ENCODE measurements at places on chromosomes 6 and 20.

GRCh38 chr6:157675831-157676230 is 147.2 kb upstream of the SNX9 start:
- DNase-seq = no peak

DNA sequence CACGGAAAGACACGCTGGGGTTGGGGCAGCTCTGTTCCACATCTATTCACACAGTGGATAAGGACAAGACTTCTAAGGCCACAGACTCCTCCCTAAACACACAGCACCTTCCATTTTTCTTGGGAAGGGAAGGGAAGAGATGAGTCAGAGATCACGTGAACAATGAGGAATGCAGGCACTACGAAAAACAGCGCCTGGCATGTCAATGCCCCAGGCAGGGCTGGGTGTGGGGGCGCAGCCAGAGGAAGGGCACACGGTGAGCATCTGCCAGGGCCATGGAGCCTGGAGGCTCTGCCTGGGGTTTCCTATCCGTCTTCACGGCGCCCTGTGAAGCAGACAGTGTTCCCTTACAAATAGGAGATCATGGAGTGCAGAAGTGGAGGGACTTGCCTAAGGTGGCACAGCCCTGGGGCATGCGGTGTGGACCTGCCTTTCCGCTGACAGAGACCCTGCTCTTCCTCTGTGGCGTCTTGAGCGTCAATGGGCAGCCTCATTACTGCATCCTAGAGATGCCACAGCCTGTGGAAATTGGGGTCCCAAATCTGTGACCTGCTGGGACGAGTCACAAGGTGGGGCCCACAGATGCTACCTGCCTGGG is 15.4 kb downstream of the UNC93A start:
- peak; percentile 79 for DNase-seq

DNA sequence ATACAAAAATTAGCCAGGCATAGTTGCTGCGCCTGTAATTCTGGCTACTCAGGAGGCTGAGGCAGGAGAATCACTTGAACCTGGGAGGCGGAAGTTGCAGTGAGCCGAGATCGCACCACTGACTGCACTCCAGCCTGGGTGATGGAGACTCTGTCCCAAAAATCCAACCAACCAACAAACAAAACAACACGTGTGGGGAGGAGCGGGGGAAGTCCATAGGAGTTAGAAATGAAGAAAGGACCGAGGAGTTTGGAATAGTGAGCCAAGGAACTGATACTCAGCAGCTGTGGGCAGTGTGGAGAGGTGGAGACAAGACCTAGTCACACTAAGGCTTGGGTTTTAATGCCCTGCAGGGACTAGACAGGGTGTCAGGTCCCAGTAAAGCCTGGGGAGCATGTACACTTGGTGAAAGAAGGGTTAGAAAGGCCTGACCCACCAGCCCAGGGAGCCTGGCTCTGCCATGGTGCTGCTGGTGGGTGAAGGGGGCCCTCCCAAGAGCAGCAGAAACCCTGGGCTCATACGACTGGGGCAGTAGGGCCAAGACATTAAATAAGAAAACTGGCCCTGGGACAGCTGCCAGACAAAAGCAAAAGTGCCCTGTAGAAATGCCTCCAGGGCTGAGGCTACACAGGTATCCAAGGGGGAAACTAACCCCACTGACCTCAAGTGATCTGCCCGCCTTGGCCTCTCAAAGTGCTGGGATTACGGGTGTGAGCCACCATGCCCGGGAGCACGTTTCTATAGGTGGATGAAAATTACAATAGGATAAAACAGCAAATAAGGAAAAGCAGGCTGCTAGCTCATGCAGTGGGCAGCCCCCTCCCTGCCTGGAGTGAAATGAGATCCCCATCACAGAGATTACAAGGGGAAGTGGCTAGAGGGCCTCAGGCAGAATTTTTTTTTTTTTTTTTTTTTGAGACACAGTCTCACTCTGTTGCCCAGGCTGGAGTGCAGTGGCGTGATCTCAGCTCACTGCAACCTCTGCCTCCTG is 58.0 kb downstream of the MYH7B start:
- no peak for DNase-seq

DNA sequence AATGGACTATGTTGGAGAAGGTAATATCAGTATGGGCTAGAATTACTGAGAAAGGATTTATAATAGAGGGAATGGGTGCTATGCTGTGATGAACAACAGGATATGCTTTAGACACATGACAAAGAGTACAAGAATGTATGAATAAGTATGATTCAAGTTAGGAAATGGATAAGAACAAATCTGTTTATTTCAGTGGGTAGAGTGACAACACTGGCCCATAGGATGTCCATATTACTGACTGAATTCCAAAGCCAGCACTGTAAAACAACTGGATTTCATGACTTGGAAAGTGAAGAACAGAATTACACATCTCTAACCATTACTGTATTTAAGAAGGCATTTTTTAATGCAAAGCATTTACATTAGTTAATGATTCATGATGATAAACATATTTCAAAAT is 35.9 kb downstream of the EPM2A start:
- peak; percentile 62 for DNase-seq

GRCh38 chr20:40173872-40174271 is 515.2 kb downstream of the MAFB start:
- DNase-seq = no peak

GRCh38 chr6:157982102-157982562 is 469 bp downstream of the SYNJ2 start:
- no peak for DNase-seq

- DNase-seq = peak; percentile 88
These were observed at the start of gene MAP3K5 for GRCh38 chr6:136792410-136793262. TSS of gene MAP3K5 (minus strand) at chr6:136792477. CDS start at chr6:136792157, 320 bp downstream.

GRCh38 chr6:44593539-44593944 is 206.0 kb downstream of the CDC5L start:
- DNase-seq = peak; percentile 63

DNA sequence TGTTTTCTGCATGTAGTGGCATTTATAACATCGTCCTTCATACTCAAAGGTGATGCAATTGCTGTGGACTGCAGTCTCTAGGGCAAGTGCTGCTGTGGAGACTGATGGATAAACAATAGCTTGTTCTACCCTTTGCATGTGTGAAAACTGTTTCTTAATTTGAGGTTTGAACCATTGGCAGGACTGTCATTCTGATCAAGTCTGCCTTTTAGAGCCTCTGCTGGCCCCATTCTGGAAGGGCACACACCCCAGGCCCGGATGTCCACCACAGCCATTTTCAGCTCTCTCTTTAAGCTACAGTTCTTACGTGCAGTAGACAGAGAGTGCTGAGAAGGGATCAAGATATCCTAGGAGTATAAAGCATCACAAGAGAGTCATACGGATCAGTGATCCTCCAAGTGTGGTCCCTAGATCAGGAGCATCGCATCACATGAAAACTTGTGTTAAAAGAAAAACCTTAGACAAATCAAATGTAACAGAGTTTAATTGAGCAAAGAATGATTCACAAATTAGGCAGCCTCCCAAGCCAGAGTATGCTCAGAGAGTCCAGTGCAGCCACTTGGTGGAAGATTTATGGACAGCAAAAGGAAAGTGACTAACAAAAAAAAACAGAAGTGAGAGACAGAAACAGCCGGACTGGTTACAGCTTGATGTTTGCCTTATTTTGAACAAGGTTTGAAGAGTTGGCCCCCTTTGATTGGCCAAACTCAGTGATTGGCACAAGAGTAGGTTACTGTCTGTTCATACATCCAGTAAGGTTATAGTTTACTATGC is 52.0 kb downstream of the FRK start:
- peak; percentile 29 for DNase-seq

- no peak for DNase-seq
These were observed 891 bp downstream of the RSPO3 start for GRCh38 chr6:127119102-127120022.

GRCh38 chr20:59414936-59415623 is 114.7 kb downstream of the EDN3 start:
- DNase-seq = no peak

Data from NCI-H226 (cell line).